Hematopoietic multipotent progenitor cell treated with erythropoietin and hydrocortisone succinate and interleukin-3 and kit ligand, for 6 days (in vitro differentiated cells): ENCODE measurements at places on chromosomes 4 and X.

DNA sequence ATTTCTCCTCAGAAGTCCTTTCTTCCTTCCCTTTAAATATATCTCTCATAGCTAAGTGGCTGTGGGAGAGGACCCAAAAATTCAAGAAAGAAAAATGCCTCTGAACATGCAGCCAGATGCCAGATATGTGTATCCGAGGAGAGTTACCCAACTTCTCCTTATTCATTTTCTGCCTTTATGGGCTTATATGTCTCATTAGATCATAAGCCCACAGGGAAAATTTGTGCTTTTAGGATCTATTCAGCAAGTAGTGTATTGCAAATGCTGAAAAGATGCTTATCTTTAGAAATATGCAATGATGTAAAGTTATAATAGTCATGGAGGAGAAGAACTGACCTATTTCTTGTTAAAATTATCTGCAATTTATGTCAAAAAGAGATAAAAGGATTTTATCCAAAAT is 371.8 kb upstream of the NOCT start:
- DNase-seq: no peak

DNA sequence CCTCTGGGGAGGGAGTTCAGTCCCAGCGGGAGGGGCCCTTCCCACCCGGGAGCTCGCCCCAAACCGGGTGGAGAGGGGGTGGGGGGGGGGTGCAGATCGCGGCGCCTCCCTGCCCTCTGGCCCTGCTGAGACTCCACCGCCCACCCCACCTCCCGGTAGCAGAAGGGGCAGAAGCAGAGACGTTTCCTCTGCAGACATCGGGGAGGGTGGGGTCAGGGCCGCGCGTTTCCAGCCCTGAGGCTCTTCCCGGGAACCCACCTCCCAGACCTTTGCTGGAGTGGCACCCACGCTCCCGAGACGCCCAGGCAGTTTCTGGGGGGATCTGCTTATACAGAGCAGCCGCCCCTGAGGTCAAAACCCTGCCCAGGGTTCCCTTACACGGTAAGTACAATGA is 30.2 kb downstream of the CPLX1 start:
- no peak for DNase-seq

DNA sequence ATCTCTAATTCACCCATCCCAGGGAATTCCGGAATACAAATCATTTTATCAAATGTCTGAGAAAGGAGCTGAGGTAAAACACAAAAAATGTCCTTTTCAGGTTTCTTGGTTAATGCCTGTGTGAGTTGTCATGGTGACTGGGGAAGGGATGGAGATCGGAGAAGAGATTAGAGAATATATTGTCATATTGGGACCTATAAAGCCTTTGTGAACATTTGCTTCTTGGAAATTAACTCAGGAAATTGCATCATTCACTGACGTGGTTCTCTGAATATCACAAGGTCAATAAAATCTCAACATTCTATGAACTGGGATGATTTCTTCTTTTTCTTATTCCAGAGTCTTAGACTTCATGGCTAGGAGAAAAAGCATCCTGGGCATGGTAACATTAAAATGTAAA is 174.8 kb upstream of the GLRA2 start:
- DNase-seq: no peak

DNA sequence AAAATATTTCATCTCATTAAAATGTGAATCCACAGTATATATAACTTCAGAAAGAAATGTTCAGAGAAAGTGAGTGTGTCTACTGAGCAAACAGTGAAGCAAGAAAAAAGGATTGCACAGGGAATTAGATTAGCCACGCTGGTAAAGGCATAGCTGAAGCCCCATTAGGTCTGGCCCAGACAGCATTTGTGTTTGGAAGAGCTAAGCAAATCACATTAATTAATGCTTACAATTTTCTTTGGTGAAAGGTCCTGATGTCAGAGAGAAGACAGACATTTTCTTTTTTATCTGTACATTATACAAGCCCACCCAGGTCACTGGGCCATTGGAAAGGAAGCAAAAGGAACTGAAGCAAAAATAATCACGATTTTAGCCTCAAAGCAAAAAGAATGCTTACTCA is 354.6 kb downstream of the GRID2 start:
- no peak for DNase-seq

GRCh38 chr4:10977534-10977933 is 293.0 kb upstream of the CLNK start:
- no peak for DNase-seq

- DNase-seq: no peak
Observed at GRCh38 chr4:60588556-60588955, 611.6 kb upstream of the ADGRL3 start.

DNA sequence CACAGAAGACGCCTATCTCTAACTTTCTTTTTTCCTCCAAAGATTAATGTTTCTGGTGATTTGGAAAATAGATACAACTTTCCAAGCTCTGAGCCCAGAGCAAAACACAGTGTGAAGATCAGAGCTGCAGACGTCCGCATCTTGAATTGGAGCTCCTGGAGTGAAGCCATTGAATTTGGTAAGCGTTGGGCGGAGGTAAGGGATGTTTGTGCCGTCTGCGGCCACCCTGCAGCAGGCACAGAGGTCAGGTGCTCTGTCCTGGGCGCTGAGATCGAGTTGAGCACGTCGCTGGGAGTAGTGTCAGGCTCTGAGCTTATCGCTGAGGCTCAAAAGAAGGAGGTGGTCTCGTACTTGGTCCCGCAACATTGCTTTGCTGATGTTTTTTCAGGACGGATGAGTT is 31.8 kb downstream of the CSF2RA start:
- DNase-seq: no peak

DNA sequence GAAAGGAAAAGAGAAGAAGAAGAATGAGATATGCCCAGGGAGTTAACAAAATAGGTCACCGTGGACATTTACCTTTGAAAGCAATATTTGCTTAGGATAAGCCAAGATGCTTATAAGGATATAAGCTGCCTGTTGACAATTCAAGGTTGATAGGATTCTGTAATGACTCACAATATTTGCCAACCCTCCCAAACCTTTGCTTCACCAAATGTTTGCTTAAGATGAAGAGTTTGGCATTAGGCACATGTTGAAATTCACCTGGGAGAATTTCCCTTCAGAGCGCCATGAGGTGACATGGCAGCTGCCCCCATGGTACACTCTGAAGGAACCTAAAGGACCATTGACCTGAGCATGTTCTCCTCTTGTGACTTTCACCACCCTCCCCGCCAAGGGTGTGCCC is 4.6 kb downstream of the PALLD start:
- no peak for DNase-seq

GRCh38 chr4:170256807-170257206 is 167.1 kb upstream of the AADAT start:
- DNase-seq: no peak

DNA sequence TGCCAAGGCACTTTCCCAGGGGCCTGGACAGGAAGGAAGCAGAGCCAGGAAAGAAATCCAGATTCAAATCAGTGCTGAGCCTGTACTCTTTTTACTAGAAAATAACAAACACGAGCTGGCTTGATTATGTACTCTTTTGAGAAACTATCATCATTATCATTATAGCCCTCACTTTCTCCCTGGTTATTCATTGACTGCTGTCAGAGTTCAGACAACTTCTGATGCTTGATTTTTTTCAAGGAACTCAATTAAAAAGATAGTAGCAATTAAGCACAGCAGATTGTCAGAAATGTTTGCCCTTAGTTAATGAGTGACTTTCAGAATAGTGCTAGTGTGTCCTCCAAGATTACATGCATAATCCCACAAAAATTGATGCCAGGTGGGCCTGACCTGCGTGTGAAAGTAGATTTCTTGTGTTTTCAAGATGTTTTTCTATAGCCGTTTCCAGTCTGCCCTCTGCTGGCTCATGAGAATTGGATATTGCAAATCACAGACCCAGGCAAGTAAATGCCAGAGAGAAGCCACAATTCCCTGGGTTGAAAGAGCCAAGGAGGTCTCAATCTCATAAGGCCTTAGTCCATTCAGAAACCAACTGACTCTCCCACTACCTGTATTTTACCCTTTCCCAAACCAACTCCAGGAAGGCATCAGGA is 14.3 kb upstream of the PNPLA4 start:
- DNase-seq: peak; percentile 4

DNA sequence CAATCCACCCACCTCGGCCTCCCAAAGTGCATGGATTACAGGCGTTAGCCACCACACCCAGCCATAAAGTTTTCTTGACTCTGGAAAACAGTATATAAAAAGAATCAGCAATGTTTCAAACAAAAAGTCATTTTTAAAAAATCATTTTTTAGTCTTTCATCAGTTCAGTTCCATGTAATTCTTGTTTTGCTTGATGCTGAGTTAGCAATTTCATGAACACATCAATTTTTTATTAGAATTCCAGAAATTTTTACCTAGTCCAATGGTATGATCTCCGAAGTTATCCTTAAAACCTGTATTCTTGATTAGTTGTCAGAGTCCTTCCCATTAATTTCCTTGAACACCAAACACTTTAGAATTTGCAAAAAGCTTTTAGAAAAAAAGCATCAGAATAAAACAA is 56.8 kb downstream of the RCHY1 start:
- DNase-seq: no peak

GRCh38 chr4:1399508-1400190 is 6.6 kb downstream of the NKX1-1 start:
- no peak for DNase-seq

DNA sequence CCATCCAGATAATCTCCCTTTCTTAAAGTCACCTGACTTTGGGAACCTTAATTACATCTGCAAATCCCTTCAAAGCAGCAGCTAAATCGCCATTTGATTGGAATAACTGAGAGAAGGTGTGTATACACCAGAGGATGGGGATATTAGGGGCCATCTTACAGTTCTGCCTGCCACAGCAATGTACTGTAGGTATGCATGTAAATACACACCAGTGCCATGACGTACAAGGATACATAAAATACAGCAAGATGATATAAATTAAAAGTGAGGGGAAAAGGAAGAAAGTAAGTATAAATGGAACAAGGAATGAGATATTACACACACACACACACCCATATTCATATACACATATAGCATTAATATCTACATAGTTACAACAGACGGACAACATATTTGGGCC is 81.2 kb downstream of the CBR4 start:
- DNase-seq: no peak

DNA sequence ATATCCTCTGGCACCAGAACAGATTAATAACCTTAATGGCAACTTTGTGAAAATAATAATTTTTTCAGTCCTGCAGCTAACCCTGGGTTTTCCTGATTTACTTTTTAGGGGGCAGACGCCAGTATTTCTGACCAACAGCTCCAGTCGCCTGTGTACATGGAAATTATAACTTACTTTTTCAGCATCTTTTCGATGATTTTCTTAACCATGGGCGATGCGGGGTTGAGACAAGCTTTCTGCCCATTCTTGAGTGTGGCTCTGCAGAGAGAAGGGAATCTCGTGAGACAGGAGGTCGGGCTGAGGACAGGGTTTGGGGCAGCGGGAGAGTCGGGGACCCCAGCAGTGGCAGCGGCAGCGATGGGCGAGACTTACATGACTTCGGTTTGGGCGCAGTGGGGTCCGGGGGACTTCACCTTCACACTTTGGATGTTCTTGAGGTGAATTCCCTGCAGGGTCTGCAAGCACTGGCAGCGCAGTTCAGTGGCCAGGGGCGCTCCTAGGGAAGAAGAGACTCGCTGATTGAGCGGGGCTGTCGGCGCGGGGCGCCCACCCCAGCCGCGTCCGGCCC is 484 bp downstream of the CXCL2 start:
- peak; percentile 21 for DNase-seq

DNA sequence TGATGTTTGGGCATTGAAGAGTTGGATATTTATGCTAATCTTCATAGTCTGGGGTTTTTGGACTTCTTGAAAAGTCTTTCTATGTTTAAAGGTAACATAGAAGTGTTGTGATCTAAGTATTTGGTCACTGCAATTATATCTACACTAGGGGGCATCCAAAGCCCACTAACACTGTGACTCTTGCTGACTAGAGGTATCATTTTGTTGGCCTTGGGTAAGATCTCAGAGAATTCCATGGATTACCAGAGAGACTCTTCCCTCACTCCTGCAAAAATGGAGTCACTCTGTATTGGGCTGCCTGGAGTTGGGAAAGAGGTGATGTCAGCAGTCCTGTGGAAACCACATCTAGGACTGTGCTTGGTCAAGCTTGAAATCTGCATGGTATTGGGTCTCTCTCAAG is 1077.6 kb downstream of the FAM133A start:
- DNase-seq: no peak

DNA sequence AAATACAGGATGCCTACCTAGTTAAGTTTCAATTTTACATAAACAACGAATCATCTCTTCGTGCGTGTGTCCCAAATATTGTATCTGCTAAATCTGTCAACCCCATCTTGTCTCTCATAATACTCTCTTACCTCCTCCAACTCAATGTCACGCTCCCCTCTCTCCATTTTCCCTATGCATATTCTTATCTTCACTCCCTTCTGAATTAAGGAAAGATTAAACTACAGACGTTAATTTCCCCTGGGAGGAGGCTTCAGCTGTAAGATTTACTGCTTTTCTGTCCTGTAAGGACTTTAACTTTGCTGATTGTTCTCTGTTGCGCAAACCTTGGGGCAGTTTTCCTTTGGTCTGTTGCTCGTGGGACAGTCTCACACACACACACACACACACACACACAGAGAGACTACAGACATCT is 455 bp upstream of the ABCB7 start:
- peak; percentile 30 for DNase-seq

DNA sequence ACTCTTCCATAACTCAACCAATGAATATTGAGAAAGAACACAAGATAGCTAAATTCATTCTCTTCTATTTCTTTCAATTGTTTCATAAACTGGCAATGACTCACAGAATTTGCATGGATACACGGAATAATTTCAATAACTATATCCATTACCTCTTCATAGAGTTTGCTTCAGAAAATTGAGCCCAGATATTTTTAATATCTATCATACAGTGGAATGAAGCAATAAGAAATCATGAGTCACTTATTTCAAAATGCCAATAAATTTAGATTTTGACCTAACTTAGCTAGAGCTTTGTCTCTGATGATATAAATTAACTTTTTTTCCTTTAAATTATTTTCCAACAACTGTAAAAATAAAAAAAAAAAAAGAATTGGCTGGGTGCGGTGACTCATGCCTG is 22.2 kb upstream of the MANBA start:
- no peak for DNase-seq

DNA sequence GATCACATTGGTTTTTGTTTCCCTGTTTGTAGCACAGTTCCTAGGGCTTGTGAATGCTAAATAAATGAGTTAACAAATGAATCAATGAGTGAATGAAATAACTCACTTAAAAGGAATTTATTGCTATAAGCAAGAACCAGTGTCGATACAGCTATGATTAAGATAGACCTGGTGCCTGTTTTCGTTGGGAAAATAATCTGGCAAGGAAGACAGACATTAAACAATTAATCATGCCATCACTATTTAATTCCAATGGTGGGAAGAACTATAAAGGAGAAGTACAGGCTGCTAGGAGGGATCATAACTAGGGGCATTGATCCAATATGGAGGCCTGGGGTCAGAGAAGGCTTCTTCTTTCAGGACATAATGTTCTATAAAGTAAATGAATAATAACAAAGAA is 4.5 kb upstream of the CBR4 start:
- DNase-seq: no peak

GRCh38 chrX:9271789-9272525 is 192.9 kb upstream of the TBL1X start:
- no peak for DNase-seq
